M059J (cell line): ENCODE measurements at places on chromosomes 12 and 14.

DNA sequence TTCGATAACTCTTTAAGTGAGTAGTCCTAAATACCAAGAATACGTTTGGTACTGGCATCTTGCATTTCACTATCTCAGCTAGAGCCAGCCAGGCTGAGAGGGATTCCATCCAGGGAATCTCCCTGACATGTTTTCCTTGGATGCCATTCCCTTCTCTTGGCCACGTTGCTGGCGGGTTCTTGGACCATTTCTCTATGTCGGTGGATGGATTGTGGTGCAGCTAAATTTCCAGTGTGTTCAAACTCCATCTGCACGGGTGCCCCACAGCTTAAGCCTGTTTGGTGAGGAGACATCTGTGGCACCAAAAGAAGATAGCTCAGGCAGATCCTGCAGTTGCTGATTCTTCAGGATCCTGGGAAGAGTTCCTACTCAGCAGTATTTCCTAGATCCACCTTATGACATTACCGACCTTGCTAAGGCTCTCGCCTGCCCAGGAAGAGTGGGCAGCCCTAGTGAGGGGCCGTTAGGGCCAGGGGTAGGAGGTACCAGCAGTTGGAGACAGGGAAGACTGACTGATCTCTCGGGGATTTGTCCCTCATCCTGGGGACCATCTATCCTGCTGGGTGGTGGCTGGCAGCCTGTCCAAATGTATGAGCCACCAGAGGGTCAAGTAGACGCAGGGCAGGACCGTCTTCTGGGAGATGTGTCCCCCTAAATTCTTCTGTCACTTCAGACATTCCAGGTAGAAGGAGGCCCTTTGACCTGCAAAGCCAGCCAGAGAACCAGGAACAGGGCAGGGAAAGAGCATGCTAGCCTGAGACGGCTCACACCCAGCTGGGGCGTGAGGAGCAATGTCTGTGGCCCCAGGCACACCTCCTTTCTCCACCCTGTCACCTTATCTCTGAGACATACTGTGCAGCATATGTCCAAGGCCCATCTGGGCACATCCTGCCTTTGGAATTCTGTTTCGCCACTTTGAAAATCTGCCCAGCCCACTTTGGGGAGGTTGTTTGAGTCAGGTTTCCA, 72.6 kb upstream of the CAPRIN2 start:
- no peak for DNase-seq

- peak; percentile 34 for DNase-seq
These were observed 11.3 kb downstream of the MED13L start for GRCh38 chr12:116266168-116266601.

GRCh38 chr14:25526290-25526689, 476.3 kb upstream of the STXBP6 start:
- no peak for DNase-seq

DNA sequence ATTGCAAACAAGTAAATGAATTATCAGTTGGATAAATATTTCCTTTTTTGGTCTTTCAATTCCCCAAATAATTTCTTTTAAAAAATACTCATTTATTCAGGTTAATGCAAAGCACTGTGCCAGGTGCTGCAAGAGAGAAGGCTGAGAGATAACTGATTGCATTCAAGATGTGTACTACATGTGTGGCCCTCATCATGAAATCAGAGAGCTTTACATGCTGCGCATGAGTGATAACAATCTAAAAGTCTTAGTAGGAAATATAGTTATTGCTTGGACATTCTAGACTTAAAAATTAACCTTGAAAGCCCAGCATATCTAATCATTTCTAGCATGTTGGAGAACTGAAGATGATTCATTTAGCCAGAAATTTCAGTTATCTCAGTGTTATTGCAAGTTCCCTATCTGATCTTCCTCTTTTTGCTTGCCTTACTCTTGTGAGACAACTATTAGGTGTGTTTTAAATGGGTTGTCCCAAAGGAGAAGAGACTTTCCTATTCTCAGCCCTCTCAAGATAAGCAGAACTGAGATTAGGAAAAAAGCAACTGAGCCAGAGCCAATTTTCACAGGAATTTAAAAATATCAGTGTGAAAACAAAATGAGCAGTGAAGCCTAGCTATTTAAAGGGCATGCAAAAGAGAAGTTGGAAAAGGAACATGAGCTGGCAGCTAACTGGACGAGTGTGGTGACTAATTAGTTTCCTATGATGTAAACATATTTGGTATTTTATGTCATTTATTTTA, 60.9 kb downstream of the PLEKHA5 start:
- peak; percentile 54 for DNase-seq

DNA sequence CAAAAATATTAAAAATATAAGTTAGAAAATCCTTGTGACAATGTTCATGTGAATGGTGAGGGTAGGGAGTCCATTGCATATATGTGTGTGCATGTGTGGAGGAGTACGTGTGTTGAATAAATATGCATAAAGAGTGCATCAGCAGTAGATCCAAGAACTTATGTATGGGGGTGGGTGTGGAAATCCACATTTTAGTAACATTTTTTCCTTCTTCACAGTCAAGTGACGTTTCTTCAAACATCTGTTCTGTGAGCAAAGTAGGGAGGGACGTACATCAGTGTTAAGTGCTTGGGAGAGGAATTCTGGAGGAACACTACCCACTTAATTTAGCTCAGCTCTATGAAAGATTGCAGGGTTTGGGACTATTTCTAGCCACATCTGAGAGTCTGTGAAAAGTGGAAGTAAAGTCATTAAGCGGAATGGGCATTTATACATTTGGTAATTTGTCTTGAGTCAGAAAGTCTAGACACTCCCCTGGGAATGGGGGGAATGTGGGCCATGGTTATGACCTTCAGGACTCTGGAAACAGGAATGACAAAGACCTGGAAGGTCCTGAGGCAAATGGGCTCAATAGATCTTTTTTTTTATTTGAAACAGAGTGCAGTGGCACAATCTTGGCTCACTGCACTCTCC, 156.4 kb upstream of the PLXNC1 start:
- DNase-seq: no peak

- DNase-seq: no peak
These were observed 24.9 kb upstream of the CHGA start for GRCh38 chr14:92897922-92898565.

GRCh38 chr12:164207-164606, 49.8 kb downstream of the SLC6A12 start:
- DNase-seq: no peak
